Activated T-helper 1 cell treated with anti-CD3 and anti-CD28 coated beads, Interleukin-2, amount 50 U/mL, for 16 hours (primary cell): ENCODE measurements at places on chromosomes 12 and 14.

DNA sequence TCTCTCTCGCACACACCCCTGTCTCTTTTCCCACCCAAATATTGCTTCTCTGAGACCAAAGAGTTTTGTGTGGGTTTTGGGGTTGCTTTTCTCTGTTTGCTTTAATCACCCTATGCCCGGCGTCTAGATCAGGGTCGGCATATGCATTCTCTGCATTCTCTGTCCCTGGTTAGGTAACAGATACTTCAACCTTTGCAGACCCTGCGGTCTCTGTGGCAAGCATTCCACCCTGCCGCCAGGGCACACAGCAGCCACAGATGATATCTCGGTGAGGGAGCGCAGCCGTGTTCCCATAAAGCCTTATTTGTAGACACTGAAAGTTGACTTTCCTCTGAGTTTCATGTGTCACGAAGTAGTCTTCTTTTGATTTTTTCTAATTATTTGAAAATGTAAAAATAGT is 110.4 kb upstream of the FZD10 start:
- no peak for DNase-seq

DNA sequence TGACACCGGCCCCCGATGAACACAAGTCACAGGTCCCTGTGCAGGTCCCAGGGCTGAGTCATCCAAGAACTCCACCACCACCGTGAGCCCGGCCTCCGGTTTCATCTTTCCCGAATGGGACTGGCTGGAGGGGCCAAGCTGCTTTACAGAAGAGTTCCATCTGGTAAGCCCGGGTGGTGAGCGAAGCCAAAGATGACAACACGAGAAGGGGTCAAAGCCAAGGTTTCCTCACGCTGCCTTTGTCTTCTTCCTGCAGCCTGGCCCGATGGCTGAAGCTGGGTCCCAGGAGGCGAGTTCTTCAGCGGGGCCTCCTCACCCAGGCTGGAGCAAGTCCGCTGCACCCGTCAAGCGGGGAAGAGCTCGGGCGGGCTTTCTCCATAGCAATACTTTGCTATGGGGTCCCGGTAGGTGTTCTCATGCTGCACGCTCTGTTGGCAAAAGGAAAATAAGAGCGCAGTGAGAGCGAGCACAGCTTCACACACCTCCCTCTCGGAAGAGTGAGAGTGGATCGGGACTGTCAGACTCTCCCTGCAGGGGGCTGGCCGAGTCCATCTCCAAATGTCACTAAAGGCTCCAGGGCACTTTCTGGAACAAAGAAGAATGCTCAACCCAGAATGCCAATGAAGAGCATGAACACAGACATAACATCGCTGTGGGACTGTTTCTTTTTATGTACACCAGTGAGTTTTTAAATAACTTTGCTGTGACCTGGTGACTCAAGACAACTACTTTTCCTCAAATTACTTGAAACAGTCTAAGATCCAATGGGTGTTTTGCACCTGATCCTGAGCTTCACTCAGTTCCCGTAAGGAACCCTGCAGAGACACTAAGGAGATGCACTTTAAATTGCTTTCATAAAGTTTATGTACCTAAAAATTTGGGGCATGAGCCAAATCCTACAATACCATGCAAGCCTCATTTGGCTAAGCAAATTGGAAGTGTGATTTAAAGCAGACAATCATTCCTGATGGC is 20.1 kb downstream of the SPRING1 start:
- DNase-seq: no peak

GRCh38 chr12:112482733-112483132 is 64.0 kb downstream of the PTPN11 start:
- no peak for DNase-seq

GRCh38 chr12:123071857-123072256 is 79.0 kb downstream of the PITPNM2 start:
- no peak for DNase-seq

DNA sequence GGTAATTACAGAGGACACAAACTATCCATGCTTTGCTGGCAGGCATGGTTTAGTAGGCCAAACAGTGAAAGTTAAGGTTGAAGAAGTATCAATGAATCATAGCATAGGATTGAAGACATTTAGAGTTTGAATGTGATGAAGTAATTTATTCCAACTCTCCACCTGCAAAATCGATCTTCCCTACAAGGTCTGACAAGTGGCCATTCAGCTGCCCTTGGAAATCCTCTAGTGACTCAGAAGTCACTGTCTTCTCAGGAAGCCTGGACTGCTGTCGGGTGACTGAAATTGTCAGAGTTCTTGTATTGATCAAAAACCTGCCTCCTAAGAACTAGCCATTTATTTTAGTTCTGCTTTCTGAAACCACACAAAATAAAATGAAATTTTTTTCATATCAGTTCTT is 17.7 kb upstream of the STXBP6 start:
- DNase-seq: no peak

DNA sequence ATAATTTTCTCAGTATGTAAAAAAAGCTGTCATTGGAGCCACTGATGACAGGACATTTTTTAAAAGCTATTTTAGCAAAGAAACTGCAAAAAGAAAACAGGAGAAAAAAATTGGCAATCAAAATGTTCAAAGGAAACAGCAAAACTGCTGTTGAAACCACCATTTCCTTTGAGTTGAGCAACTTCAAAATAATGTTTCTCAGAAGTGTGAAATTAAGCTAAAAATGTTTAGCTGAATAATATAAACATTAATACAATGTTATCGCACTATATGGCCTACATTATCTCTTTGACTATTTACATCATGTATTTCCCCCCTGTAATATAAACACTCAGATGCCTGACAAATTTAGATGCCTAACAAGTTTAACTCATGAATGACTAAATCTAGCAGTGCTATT is 23.4 kb upstream of the GLIPR1 start:
- DNase-seq: no peak

GRCh38 chr14:94451826-94452225 is 774 bp downstream of the SERPINA11 start:
- DNase-seq: no peak

GRCh38 chr12:86666316-86666715 is 410.1 kb upstream of the MGAT4C start:
- no peak for DNase-seq

GRCh38 chr12:120230326-120230973 is 29.5 kb upstream of the RPLP0 start:
- no peak for DNase-seq

GRCh38 chr12:87585882-87586557 is 443.2 kb downstream of the C12orf50 start:
- no peak for DNase-seq

DNA sequence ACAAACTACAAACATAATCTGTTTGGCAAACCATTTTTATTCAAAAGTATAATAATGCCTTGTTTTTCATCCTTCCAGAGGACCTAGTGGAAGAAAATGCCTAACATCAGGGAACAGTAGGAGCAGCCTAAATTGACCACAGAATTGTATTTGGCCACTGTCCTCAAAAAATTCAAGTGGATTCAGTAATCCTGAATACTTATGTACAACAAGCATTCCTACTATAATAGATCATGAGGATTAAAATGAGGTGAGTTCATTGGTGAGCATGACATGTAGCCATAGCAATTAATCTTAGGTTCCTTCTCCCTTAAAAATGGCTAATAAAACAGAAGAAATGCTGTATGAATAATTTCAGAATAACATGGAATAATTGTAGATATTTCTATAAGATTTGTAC is 209.3 kb downstream of the DAD1 start:
- DNase-seq: no peak

GRCh38 chr12:113154351-113154973 is 4.9 kb downstream of the CFAP73 start:
- DNase-seq: no peak
